ENCODE measurements at places on chromosomes 12 and 14.
A peak's percentile ranks its signal among the peaks of the same experiment; 100 is the strongest.

GRCh38 chr12:116506697-116507064 is 52.5 kb upstream of the MAP1LC3B2 start:
- no peak for DNase-seq

DNA sequence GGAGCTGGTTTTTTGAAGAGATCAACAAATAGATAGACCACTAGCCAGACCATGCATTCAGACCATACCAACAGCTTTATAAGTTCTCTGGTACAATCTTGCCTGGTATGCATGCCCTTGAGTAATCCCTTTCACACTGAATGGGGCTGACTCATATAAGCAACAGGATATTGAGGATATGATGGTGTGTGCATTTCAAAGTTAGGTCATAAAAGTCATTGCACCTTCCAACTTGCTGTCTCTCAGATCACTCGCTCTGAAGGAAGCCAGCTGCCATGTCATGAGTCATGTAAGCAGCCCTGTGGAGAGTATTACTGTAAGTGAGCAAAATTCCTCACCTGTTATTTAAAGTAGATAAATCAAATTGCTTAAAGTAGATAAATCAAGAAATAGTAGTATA is 45.0 kb upstream of the OR6J1 start:
- DNase-seq = peak; percentile 91

- DNase-seq = no peak
Observed at GRCh38 chr14:94021416-94022157, 4.6 kb upstream of the OTUB2 start.

DNA sequence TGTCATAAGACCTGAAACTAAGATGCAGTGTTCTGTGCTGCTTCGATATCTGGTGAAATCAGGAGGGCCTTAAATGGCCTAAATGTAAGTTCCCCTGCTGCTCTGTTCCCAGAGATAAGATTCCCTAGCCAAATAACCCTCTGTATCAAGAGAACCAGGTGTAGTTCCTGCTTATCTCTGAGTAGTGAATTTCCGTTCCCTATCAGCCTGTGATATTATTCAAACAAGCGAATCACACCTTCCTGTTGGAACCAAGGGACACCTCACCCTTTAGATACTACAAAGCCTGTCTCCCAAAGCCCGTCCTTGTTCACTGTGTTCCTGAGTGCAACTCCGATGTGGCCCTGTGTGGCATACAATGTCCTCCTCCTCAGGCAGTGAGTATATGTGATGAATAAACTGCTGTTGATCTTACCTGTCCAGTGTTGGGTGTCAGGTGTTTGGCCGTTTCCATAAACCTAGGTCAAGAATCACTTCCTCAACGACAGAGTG is 52.2 kb upstream of the COCH start:
- DNase-seq = no peak

DNA sequence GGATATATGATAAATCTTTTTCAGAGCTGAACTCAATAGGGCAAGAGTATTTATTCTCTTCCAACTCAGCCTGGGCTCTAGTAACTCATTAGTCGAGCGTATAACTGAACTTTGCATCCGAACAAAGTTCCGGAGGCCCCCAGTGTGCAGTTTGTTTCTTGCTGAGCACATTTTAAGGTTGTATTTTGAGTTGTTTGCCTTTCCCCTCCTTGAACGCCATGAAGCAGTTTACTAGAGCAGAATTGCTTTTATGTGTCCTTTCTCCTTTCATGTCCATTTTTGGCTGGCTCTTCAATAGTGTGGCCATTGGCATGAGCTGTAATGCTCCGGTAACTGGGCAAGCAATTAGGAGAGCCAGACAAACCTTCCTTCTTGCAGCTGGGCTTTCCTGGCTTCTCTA is 105.3 kb downstream of the WIF1 start:
- no peak for DNase-seq

DNA sequence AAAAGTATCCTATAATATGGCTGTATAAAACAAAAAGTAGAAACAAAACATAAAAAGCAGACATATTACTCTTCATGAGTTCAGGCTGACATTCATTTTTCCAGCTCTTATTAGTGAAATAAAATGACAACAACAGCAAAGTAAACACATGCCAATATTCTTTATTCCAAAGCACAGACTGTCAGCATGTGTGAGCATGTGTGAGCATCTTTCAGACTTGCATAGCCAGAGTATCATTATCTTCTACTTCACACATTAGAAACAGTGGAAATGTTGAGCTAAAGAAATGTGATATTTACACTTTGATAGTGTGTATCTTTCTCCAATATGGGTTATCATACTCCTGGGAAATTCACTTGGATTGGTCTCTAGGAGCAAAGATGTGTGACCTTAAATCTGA is 476.6 kb upstream of the TMEM132C start:
- DNase-seq = no peak

DNA sequence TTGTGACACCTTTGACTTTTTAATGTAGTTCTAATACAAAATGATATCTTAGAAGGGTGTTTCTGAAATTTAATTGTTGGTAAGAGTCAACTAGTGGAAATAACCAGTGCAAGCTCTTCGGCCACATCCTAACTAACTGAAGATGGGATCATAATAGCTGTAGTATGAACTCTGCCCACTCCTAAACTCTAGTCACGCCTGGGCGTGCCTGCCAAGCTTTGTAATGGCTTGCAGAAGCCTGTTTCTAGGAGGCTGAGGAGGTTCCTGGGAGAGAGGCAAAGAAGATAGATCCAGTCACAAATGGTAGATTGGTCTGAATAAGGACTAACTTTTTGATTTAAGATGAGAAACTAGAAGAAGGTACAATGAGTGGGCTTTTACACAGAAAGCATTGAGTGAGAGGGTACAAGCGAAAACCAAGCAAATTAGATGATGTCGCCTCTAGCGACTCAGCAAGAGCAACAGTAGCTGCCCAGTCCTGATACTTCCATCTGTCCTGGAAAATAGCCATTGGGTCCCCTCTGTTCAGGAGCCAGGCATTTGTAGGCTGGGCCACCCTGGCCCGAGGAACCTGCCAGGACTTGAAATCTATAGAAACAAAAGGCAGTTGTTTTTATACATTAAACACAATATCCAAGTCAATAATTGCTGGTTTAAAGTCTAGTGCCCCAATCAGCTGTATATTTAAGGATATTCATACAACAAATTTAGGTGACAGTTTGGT is 148.8 kb downstream of the SLC38A4 start:
- DNase-seq = no peak

DNA sequence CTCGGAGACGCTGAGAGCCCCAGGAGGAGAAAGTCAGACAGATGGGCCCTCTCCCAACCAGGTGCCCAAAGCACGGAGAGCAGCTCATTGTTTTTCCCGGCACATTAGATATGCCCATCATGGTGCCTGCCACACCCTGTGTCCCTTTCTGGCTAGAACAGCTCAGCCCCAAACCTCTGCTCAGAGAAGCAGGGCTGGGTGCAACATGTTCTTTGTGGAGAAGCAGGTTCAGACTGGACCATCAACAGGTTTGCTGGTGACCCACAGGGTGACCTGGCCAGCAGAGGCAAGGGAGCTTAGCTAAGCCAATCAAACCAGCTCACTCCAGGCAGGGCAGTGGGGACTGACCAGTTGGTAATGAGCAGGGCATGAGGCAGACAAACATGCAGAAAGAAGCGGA is 13.4 kb downstream of the RAB15 start:
- no peak for DNase-seq

DNA sequence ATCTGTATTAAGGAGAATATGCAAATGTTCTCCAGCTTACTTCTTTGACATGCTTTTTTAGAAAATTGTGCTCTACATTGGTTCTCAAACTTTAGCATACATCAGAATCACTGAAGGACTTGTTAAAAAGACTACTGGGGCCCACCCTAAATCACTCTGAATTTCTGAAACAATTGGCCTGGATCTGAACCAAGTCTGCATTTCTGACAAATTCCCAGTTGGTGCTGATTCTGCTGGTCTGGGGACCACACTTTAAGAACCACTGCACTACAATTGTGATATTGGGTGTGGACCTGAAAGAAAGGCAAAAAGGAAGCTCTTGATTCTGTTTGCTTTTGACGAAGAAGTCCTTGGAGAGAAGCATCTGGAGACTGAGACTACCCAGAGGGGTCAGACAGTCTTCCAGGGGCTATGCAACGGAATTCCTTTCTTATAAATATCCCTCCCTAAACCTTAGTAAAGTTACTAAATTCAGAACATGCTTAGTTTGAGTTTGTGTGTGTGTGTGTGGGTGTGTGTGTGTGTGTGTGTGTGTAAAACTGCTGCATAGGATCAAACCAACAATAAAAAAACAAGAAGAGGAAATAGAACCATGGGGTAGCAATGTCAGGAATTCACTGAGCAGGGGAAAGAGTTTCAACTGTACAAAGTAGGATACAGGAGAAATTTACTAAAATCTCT is 36.8 kb downstream of the EAPP start:
- DNase-seq = peak; percentile 68

DNA sequence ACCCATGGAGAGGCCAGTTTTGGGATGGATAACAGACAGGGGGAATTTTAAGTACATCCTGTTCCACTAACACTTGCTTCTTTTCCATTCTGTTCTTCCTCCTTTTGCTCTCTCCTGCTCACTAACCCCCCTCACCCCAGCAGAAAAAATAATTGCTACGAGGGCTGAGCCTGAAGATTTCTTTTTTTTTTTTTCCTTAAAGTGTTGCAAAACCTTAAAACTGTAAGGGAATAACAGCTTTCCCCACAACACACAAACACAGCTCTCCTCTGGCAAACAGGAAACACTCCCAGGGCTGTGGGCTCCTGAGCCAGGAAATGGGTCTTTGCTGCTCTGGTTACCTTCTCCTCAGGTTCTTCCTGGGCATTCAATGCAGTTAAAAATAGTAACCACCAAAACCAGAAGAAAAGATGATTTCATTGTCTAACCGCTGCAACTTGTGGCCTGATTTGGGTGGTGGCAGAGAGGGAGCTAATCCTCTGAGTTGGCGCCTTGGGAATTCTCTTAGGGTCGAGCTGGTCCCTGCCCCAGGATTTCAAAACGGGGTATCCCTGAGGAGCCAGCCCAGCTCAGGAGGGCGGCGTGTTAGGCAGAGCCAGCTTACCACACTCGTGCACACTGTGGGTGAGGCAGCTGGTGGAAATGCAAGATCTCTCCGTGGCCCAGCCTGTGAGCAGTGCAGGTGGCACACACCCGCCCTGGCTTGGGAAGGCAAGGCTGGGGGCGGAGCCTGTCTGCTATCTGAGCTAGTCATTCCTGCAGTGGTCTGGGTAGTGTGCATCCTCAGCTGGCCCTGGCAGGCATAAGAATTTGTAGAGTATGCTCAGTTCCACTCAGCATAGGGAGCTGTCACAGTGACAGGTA is 17.1 kb upstream of the EMP1 start:
- peak; percentile 53 for DNase-seq

DNA sequence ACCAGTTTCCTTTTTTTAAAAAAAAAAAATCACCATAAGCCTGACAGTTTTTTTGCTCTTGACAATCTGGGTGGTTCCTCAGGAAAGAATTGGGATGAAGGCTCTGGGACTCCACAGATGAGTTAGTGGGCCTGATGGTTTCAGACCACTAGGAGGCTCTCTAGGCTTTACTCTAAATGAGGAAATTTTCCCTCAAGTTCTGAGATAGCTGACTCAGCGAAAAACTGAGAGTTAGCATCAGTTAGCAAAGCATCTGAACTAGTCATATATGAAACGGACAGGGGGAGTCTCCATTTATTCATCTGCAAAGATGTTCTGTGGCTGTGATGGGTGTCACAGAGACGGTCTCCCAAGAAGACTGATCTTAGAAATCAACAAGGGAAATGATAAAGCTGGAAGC is 314.3 kb upstream of the OR4E1 start:
- DNase-seq = no peak

GRCh38 chr12:58148405-58148804 is 207.0 kb downstream of the ATP23 start:
- peak; percentile 89 for DNase-seq

GRCh38 chr12:11545484-11546330 is 103.8 kb upstream of the ETV6 start:
- DNase-seq = no peak

DNA sequence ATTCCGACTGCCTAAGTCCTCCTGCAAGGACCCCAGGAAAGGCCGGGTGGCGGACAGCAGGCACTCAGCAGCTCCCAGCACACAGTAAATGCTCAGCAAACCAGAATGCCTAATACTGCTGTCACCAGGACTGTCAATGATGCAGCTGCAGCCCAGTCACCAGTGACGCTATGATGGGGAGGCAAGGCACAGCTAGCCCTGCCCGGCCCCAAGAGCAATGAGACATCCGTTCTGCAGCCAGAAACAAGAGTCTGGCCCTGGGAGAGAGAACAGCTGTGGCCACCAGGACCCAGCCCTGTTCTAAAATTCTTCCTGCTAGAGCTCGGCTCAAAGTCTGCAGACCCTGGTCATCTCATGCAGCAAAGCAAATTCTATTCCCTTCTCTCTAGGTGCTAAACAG is 69.8 kb downstream of the NCOR2 start:
- peak; percentile 80 for DNase-seq
